Stomach (tissue), 19 donors: ENCODE measurements at places on chromosomes 3 and 15. TPM values are rescaled to one million over a fixed set of nuclear protein-coding genes. Genes with fewer than 3 reads are reported as not detected.
A peak's percentile ranks its signal among the peaks of the same experiment; 100 is the strongest.

The CCR3 gene
- not detected for polyA plus RNA-seq

The ABI3BP gene
- polyA plus RNA-seq: 2.6 TPM

The DISP2 gene
- 0.93 TPM for polyA plus RNA-seq

The SAMD7 gene
- not detected for polyA plus RNA-seq

The MAN2A2 gene
- polyA plus RNA-seq: 2.9 TPM

The AQR gene
- polyA plus RNA-seq: 4.5 TPM

The ALG1L2 gene
- polyA plus RNA-seq: not detected

The SYNPR gene
- not detected for polyA plus RNA-seq

The PLSCR5 gene
- not detected for polyA plus RNA-seq

DNA sequence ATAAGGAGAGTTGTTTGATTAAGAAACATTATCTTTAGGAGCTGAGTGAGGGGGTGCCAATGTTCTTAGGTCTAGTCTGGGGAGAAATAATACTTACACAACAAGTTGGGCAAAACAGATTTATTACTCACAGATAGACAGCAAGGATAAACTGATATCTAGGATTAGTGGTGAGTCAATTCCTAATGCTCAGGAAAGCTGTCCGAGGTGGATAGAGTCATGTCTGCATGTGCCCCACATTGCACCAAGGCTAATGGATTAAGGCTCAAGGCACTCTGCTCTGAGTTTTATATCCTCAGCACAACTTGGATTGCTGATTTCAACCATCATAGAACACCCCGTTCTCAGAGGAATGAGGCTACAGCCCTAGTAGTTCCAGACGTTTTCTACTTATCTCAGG is 1042.3 kb downstream of the OTOL1 start:
- H3K36me3 ChIP-seq: no peaks in the 10 kb centered on the region
- H3K27me3 ChIP-seq: no peaks in the 10 kb centered on the region
- no peak for DNase-seq
- H3K4me3 ChIP-seq: no peak overlapping the region
- H3K27ac ChIP-seq: no peak overlapping the region

DNA sequence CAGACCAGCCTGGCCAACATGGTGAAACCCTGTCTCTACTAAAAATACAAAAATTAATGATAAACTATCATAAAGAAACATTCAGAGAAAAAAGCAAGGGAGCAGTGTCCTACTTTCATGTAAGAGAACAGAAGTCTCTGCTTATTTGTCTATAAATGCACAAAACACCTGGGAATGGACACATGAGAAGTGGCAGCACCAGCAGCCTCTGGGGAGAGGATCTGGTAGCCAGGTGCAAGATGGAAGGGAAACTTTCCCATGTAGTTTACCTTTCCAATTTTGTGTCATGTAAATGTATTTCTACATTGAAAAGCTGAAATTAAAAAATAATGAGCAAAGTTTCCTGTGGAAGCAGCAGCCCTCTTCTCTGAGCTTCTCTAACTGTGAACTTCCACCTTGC is 18.8 kb downstream of the SCAP start:
- no peaks in the 10 kb centered on the region for H3K36me3 ChIP-seq
- no peak overlapping the region for H3K27ac ChIP-seq
- no peaks in the 10 kb centered on the region for H3K27me3 ChIP-seq
- H3K4me3 ChIP-seq: no peak overlapping the region
- DNase-seq: no peak

DNA sequence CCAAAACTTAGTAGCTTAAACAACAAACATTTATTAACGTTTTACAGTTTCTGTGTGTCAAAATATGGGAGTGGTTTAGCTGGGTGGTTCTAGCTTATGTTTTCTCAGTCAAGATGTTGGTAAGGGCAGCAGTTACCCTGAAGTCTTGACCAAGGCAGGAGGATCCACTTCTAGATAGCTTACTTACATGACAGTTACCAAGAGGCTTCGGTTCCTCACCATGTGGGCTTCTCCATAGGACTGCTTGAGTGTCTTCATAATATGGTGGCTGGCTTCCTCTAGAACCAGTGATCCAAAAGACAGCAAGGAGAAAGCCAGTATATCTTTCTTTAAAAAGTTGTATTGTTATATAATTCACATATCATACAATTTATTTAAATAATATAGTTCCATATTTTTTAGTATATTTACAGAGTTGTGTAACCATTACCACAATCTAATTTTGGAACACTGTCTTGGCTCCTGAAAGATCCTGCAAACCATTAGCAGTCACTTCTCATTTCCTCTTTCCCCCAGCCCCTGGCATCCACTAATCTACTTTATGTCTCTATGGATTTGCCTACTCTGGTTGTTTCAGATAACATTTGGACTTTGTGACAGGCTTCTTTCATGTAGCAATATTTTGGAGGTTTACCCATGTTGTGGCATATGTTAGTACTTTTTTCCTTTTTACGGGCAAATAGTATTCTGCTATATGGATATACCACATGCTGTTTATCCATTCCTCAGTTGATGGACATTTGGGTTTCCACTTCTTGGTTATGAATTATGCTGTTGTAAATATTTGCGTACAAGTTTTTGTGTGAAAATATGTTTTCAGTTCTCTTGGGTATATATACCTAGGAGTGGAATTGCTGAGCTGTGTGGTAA is 33.3 kb downstream of the MAPK6 start:
- H3K36me3 ChIP-seq: peaks cover 78% of the 10 kb centered on the region
- no peak overlapping the region for H3K27ac ChIP-seq
- H3K27me3 ChIP-seq: no peaks in the 10 kb centered on the region
- no peak for DNase-seq
- H3K4me3 ChIP-seq: no peak overlapping the region

- peaks cover 15% of the 10 kb centered on the region for H3K4me1 ChIP-seq
- DNase-seq: no peak
- H3K4me3 ChIP-seq: no peak overlapping the region
Measured at GRCh38 chr3:182808041-182808770, 14.9 kb downstream of the ATP11B start.

GRCh38 chr15:66389098-66389858 is 2.6 kb downstream of the MAP2K1 start:
- peaks cover 49% of the 10 kb centered on the region for H3K4me1 ChIP-seq
- H3K27me3 ChIP-seq: no peaks in the 10 kb centered on the region
- no peaks in the 10 kb centered on the region for H3K36me3 ChIP-seq
- DNase-seq: no peak
- no peak overlapping the region for H3K27ac ChIP-seq

DNA sequence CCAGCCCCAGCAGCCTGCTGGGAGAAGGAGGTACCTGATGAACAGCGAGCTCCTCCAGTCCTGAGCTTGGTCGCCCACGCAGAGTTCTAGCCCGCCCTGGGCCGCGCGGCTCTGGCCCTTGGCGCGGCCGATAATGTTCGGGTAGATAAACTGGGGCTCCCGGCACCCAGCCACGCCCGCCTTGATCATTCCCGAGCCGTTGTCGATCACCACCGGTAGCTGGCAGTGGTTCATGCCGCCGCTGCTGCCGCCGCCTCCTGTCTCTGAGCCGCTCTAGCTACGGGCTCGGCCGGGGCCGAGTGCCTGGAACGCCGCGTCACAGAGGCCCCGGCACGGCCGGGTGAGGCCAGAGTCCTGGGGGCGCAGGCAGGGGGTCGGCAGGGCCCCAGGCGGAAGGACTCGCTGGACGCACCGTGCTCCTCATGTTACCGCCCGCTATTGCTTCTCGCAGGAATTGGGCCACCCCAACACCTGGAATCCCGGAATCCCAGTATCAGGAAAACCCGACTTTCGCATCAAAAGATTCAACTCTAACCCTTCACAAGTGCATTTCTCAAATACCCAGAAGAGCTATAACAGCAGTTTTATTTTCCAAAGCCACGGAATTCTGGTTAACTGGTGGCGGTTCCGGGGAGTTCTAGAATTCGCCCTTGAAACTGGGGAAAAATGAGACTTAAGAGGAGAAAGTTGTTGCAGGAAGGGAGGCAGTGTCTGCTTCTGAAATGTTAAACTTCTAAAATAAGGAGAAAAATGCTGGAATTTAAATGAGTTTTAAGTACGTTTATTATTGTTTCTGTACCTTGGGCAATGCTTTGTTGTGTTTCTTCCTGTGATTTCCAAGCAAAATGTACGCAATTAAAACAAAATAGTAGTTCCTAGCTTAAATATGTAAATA is at the start of gene ACTRT3:
Gene ACTRT3, minus strand, starts transcription at position 275 of the 895 bp plus-strand sequence. Its CDS starts 41 bp downstream, at position 234.
- H3K4me3 ChIP-seq: peak within 1 kb of the TSS; percentile 58
- peak; percentile 76 for DNase-seq
- H3K27me3 ChIP-seq: no peaks in the 10 kb centered on the region
- peaks cover 12% of the 10 kb centered on the region for H3K4me1 ChIP-seq
- peak within 1 kb of the TSS; percentile 89 for H3K27ac ChIP-seq

DNA sequence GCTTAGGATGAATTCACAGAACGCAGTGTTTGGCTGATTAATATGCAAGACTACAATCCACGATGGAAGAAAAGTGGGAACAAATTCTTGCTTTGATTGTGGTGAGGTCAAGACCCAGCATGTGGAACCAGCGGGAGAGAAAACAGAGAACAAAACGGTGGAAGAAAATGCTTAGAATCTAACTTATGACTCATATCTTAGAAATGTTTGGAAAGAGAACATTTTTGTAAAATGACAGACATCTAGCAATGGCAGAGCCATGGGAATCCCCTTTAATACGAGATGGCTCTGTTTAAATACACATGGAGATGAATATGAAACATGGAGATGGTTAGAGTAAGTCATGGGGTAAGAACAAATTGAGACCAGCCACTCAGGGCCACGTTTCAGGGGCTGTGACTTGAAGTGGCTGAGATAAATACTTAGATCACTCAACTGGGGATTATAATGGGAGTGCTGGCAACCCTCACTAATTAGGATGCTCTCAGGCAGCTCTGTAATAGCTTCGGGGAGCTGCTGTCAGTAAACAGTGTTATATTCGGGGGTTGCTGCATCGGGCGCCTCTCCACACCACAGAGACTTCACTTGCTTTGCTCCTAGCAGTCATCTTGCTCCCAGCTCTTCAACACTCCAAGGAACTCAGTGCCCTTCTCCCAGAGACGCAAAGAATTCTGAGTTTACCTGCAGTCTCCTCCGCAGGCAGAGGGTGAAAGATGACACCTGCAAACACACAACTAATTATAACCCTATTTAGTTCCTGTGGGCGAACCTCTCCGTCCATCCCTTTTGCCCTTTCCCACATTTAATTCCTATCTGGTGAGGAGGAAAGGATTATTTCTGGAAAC is 68.0 kb upstream of the ONECUT1 start:
- H3K36me3 ChIP-seq: no peaks in the 10 kb centered on the region
- H3K4me3 ChIP-seq: no peak overlapping the region
- H3K27ac ChIP-seq: no peak overlapping the region

- H3K36me3 ChIP-seq: no peaks in the 10 kb centered on the region
- no peak for DNase-seq
- no peak overlapping the region for H3K4me3 ChIP-seq
- H3K27ac ChIP-seq: no peak overlapping the region
- H3K4me1 ChIP-seq: no peaks in the 10 kb centered on the region
- H3K27me3 ChIP-seq: no peaks in the 10 kb centered on the region
Measured at GRCh38 chr15:53536479-53537120, 222.9 kb downstream of the WDR72 start.

- DNase-seq: no peak
- H3K36me3 ChIP-seq: no peaks in the 10 kb centered on the region
- H3K4me1 ChIP-seq: peaks cover 12% of the 10 kb centered on the region
- H3K4me3 ChIP-seq: no peak overlapping the region
- no peak overlapping the region for H3K27ac ChIP-seq
Measured at GRCh38 chr15:81747482-81747881, 298.3 kb downstream of the MEX3B start.

- DNase-seq: no peak
- H3K36me3 ChIP-seq: no peaks in the 10 kb centered on the region
- H3K27me3 ChIP-seq: no peaks in the 10 kb centered on the region
- H3K4me1 ChIP-seq: no peaks in the 10 kb centered on the region
Measured at GRCh38 chr3:186599142-186599784, 13.6 kb upstream of the AHSG start.

GRCh38 chr3:107775974-107776373 is 253.2 kb downstream of the BBX start:
- H3K4me1 ChIP-seq: no peaks in the 10 kb centered on the region
- no peak for DNase-seq
- H3K27me3 ChIP-seq: no peaks in the 10 kb centered on the region
- peaks cover 69% of the 10 kb centered on the region for H3K36me3 ChIP-seq
- H3K4me3 ChIP-seq: no peak overlapping the region

GRCh38 chr3:174784206-174784934 is 74.8 kb upstream of the NAALADL2 start:
- DNase-seq: no peak
- no peaks in the 10 kb centered on the region for H3K4me1 ChIP-seq
- no peak overlapping the region for H3K4me3 ChIP-seq
- no peaks in the 10 kb centered on the region for H3K36me3 ChIP-seq
- no peak overlapping the region for H3K27ac ChIP-seq

DNA sequence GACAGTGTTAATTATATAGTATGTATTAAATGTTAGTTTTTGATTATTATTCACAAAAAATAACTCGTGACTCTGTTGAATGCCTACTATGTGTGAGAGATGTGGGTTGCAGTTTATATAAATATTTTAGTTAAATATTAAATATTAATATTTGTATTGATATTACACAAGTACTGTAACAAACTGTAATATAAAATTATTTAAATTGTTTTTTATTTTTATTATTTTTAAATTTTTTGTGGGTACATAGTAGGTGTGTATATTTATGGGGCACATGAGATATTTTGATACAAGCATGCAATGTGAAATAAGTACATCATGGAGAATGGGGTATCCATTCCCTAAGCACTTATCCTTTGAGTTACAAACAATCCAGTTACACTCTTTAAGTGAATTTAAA is 196.1 kb upstream of the ZNF717 start:
- H3K4me3 ChIP-seq: no peak overlapping the region
- H3K27me3 ChIP-seq: no peaks in the 10 kb centered on the region
- no peaks in the 10 kb centered on the region for H3K4me1 ChIP-seq
- no peak overlapping the region for H3K27ac ChIP-seq
- no peaks in the 10 kb centered on the region for H3K36me3 ChIP-seq

DNA sequence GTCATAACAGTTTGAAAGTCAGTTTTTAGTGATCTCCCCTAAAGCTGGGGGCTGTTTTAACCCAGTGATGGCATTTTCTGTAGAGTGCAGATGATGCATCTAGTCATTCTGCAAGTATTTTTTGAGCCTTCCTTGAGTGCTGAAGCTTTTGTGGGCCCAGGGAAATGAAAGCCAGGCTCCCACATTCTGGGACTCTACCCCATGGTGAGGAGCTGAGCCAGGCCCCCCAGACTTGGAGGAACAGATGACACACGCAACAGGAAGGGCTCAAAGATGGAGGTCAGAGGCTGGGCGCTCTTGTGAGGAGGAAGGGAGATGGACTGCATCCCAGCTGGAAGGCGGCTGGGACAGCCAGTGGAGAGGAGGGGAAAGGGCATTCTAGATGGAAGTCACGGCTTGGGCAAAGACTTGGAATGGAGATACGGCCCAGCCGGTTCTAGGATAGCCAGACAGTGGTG is 40.8 kb downstream of the MRAS start:
- peak overlapping the region; percentile 17 for H3K27ac ChIP-seq
- H3K4me3 ChIP-seq: no peak overlapping the region
- no peak for DNase-seq
- no peaks in the 10 kb centered on the region for H3K27me3 ChIP-seq
- no peaks in the 10 kb centered on the region for H3K36me3 ChIP-seq

- no peaks in the 10 kb centered on the region for H3K36me3 ChIP-seq
- DNase-seq: peak; percentile 42
- peak overlapping the region; percentile 51 for H3K27ac ChIP-seq
- H3K4me1 ChIP-seq: peaks cover 18% of the 10 kb centered on the region
- no peak overlapping the region for H3K4me3 ChIP-seq
Measured at GRCh38 chr15:64019764-64020163, 26.5 kb downstream of the DAPK2 start.

- no peak overlapping the region for H3K27ac ChIP-seq
- no peak for DNase-seq
- H3K27me3 ChIP-seq: no peaks in the 10 kb centered on the region
- H3K4me1 ChIP-seq: no peaks in the 10 kb centered on the region
- no peak overlapping the region for H3K4me3 ChIP-seq
- H3K36me3 ChIP-seq: peaks cover 34% of the 10 kb centered on the region
Measured at GRCh38 chr3:111156517-111156916, 84.9 kb downstream of the NECTIN3 start.
